SW480 (cell line): ENCODE measurements at places on chromosomes 4 and X.

- no peak for DNase-seq
Observed at GRCh38 chr4:152340818-152341217, 195.1 kb downstream of the FBXW7 start.

DNA sequence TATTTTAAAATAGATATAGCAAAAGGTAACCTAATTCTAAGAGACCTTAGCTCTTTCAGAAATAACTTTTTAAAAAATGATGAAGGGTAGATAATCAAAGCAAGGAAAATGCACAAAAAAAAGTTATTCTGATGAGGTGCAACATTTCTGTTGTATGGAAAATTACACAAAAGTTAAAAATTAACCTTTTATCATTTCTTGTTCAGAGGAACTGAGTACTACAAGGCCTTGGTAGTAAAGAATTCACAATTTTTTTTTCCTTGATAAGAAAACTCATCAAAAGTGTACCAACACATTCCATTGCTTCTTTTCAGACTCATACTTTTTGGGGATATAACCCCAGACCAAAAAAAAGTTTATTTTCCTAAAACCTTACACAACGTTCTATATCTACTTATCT is 213.0 kb downstream of the IL15 start:
- DNase-seq, result no peak

GRCh38 chr4:170336238-170336775 is 246.6 kb upstream of the AADAT start:
- no peak for DNase-seq

DNA sequence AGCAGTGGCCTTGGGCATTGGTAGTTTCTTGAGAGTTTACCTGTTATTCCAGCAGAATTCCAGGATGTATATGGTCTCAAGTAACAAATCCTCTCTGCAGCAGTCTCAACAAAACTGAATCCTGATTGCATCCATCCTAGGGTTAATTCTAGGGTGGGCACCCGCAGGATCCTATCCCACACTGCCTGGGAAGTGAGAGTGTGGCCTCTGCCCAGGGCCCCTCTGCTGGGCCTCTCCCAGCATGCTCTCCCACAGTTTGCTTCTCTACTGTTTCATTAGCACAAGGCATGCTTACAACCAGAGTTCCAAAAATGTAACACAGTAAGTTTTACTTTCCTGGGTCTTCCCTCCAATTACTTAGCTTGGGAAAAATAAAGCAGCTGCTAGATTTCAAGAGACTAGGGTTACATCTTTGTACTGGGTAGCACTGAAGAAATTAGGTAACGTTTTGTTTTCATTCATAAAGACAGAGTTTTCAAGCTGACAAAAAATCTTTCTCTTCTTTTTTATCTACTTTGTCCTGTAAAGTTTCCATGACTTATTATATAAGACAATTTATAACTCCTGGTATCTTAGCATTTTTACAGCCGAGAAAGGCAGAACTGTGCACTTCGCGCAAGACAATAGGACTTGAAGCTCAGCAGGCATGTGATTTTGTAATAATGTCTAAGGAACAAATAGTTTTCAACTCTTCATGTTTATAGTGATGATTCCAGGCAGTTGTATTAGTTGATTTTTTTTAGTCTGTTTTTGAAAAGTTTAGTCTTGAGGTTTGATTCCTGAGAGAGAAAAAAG is 131.2 kb upstream of the PCDH18 start:
- DNase-seq, result no peak

- DNase-seq, result no peak
Observed at GRCh38 chrX:11446336-11446735, 153.1 kb downstream of the AMELX start.

DNA sequence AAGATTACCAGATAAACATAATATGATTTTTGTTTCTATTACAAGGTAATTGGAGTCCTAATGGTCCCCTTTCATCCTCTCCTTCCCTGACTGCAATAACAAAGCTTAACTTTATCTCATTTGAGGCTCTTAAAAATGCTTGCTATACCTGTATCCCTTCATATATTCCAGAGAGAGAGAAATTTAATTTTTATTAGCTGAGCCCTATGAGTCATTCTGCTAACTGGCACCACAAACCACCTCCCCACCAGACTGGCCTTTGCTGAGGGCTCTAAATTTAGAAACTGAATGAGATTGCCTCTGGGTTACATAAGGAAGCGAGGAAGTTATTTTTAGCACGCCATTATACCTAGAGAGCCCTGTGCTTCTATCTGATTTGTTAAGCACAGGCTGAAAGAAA is 27.4 kb downstream of the CBLL2 start:
- DNase-seq, result peak; percentile 75

DNA sequence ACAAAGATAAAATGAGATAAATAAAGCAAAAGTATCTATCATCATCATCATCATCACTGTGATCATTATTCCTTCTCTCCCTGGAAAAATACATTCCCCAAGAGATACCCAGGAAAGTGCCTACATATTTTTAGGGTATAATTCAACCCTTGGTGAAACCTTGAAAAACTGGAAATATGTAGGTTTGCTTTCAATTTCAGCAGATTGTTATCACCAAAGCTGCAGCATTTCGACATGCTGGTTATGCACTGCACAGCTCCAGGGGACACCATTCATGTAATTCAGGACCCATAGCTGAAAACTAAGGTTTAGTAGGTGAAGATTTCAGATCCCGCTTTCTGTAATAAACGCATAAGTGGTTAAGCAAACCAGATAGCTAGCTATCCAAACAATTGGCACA is 28.4 kb upstream of the FBXW7 start:
- no peak for DNase-seq

GRCh38 chr4:175824076-175824475 is 12.0 kb upstream of the GPM6A start:
- no peak for DNase-seq

GRCh38 chr4:1901127-1901526 is 29.9 kb downstream of the NSD2 start:
- DNase-seq, result no peak

GRCh38 chrX:101108284-101108683 is 10.3 kb downstream of the CENPI start:
- DNase-seq, result no peak

- no peak for DNase-seq
Observed at GRCh38 chr4:1534095-1534872, 128.0 kb upstream of the NKX1-1 start.

DNA sequence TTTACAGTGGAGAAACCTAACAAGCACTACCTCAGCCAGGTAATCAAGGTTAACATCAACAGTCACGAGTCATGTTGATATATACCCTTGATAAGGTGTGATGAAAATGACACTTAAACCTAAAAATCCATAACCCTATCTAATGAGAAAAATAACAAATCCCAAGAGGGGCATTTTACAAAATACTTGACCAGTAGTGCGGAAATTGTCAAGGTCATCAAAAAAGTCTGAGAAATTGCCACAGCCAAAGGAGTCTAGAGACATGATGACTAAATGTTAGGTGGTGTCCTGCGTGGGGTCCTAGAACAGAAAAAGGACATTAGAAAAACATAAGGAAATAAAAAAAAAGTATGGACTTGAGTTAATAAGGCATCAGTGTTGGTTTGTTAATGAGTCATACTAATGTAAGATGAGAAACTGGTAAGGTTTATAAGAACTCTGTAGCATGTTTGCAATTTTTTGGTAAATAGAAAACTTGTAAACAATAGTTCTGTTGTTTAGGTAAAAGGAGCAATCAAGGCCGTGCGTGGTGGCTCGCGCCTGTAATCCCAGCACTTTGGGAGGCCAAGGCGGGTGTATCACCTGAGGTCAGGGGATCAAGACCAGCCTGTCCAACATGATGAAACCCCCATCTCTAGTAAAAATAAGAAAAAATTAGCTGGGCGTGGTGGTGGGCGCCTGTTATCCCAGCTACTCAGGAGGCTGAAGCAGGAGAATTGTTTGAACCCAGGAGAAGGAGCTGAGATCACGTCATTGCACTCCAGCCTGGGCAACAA is 2.9 kb downstream of the RPL36A start:
- DNase-seq, result no peak

- DNase-seq, result peak; percentile 12
Observed at GRCh38 chr4:123043013-123043412, 120.6 kb upstream of the NUDT6 start.

DNA sequence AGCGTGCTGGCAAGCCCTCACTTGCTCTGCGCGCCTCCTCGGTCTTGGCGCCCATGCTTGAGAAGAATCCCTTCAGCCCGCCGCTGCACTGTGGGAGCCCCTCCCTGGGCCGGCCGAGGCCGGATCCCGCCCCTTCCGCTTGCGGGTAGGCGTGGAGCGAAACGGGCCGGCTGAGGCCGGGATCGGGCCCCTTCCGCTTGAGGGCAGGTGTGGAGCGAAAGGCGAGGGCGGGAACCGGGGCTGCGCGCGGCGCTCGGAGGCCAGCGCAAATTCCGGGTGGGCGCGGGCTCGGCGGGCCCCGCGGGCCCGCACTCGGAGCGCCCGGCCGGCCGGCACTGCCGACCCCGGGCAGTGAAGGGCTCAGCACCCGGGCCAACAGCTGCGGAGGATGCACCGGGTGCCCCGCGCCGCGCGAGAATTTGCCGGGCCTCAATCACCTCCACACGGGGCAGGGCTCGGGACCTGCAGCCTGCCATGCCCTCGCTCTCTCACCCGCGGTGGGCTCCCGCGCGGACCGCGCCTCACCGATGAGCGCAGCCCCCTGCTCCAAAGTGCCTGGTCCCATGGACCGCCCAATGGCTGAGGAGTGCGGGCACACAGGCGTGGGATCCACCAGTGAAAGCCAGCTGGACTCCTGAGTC is 58.1 kb upstream of the GBA3 start:
- DNase-seq, result no peak

- DNase-seq, result no peak
Observed at GRCh38 chr4:76209881-76210280, 3.7 kb downstream of the SCARB2 start.

- no peak for DNase-seq
Observed at GRCh38 chr4:114149-114548, 10.2 kb upstream of the ZNF718 start.

DNA sequence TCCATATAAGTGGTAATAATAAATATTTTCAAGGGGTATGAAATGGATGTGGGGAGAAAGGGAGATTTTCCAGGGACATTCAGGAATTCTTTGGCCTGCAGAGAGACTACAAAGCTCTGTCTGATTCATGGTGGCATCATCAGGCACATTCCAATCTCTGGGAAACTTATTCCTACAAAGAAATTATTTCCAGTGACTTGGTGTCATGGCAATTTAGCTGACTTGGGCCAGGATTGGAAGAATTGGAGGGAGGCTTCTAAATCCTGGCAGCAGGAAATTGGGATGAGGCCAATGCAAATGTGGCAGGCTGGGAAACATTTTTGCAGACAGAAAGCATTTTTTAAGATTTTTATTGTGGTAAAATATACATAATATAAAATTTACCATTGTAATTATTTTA is 204.6 kb downstream of the RTL9 start:
- DNase-seq, result no peak

DNA sequence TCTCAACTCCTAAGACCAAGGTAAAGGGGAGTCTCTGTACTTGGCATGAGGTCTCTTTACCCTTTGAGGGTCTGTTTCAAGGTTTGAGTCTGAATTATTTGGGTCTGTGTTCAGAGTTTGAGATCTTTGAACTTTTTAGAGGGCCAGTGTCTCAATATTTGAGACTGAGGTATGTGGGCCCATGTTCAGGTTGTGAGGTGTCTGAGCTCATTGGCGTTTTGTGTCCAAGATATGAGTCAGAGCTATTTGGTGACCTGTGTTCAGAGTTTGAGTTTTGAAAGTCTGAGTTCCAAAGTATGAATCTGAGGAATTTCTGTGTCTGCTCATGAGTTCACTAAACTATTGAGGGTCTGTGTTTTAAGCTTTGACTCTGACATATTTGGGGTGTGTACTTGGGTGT is 36.7 kb upstream of the PAGE4 start:
- DNase-seq, result no peak

DNA sequence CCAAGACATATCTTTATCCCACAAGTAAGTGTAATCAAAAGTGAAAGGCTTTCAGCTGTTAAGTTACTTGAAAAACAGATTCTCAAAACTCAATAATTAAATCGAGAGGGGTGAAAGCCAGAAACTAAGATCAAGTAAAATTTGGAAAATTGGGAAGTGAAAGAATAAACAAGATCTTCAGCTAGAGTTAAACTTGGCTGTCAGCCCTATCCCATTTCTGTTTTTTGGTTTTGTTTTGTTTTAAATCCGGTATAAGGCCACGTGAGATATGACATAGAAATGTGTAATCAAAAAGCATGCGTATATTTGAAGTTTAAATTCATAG is 856.8 kb downstream of the STIM2 start:
- no peak for DNase-seq

- DNase-seq, result no peak
Observed at GRCh38 chrX:23854945-23855344, 52.8 kb downstream of the APOO start.

GRCh38 chr4:123107444-123108252 is 185.3 kb upstream of the NUDT6 start:
- no peak for DNase-seq

GRCh38 chr4:88006956-88007303 is 505 bp upstream of the PKD2 start:
- no peak for DNase-seq

GRCh38 chr4:111946800-111947199 is 198.5 kb upstream of the FAM241A start:
- no peak for DNase-seq

GRCh38 chr4:19534159-19534558 is 717.5 kb upstream of the SLIT2 start:
- DNase-seq, result no peak

DNA sequence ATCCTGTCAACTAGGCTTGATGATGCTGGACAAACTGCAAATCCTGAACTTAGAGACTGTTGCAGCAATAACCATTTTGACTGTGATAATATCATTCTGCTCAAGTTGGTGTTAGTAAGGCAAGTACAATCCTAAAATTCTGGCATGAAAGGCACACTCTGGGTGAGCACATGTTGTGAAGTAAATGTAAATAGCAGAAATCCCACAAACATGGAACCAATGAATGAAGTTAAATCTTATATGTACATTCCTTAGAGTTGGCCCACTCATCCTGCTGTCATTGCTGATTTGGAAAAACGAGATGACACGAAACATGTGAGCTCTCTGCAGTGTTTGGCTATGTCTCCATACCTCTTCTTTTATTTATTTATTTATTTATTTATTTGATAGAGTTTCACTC is 21.0 kb downstream of the RBM47 start:
- DNase-seq, result no peak
